Naive thymus-derived CD4-positive, alpha-beta T cell (primary cell): ENCODE measurements at places on chromosomes 1 and 21. TPM values are rescaled to one million over a fixed set of nuclear protein-coding genes. Genes with fewer than 3 reads are reported as not detected.

Gene ANKRD45
- not detected for total RNA-seq

Gene CYP4A11
- total RNA-seq, result not detected

Gene MAB21L3
- not detected for total RNA-seq

Gene CASQ1
- not detected for total RNA-seq

Gene PTGFR
- total RNA-seq, result not detected

Gene SPATA21
- total RNA-seq, result not detected
